Activated CD4-positive, alpha-beta T cell treated with anti-CD3 and anti-CD28 coated beads, Interleukin-2, amount 10 ng/mL, durations not matched to agents 7 days and 5 days (primary cell): ENCODE measurements at places on chromosomes 7 and 10. TPM values are rescaled to one million over a fixed set of nuclear protein-coding genes. Genes with fewer than 3 reads are reported as not detected.
A peak's percentile ranks its signal among the peaks of the same experiment; 100 is the strongest.

DNA sequence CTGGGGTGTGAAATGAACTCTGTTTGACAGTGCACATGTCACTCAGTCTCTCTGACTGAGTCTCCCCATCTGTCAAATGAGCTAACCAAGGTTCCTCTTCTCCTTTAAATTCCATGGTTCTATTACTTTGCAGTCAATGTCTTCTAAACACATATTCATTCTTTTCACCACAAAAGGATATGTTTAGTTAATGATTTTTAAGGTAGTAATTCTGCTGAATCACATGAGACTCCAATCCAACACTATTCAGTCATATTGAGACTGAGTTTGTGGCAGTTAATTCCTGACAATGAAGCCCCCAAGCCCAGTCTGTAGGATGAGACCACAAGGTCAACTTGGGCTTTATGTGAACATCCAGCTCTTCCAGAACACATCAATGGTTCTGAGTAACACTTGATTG is 85.3 kb downstream of the CALN1 start:
- no peak for DNase-seq
- H3K36me3 ChIP-seq: no peaks in the 10 kb centered on the region
- H3K4me3 ChIP-seq: no peak overlapping the region
- H3K4me1 ChIP-seq: no peaks in the 10 kb centered on the region
- H3K27me3 ChIP-seq: no peaks in the 10 kb centered on the region

The KCND2 gene
- not detected for total RNA-seq

GRCh38 chr7:20395511-20395910 is 64.8 kb downstream of the ITGB8 start:
- no peaks in the 10 kb centered on the region for H3K27me3 ChIP-seq
- no peaks in the 10 kb centered on the region for H3K4me1 ChIP-seq
- no peak overlapping the region for H3K27ac ChIP-seq
- no peak overlapping the region for H3K4me3 ChIP-seq
- H3K36me3 ChIP-seq: no peaks in the 10 kb centered on the region
- DNase-seq: no peak

DNA sequence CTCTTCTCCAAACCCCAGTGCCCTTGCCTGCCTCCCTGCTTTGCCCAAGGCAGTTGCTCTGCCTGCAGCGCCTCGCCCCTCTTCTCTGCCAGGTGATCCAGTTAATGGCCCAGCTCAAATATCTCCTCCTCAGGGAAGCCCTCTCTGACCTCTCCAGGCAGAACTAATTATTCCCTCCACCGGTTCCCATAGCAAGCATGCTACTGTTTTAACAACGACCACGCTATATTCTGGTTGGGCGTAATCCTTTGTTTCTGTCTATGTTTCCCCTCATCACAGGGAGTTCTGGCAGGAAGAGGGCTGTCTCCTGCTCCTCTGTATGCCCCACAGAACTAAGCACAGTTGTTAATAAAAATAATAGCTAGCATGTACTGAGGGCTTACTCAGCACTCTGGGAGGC is 36.8 kb upstream of the R3HCC1L start:
- H3K36me3 ChIP-seq: no peaks in the 10 kb centered on the region
- no peaks in the 10 kb centered on the region for H3K4me1 ChIP-seq
- H3K27me3 ChIP-seq: no peaks in the 10 kb centered on the region
- H3K27ac ChIP-seq: no peak overlapping the region

DNA sequence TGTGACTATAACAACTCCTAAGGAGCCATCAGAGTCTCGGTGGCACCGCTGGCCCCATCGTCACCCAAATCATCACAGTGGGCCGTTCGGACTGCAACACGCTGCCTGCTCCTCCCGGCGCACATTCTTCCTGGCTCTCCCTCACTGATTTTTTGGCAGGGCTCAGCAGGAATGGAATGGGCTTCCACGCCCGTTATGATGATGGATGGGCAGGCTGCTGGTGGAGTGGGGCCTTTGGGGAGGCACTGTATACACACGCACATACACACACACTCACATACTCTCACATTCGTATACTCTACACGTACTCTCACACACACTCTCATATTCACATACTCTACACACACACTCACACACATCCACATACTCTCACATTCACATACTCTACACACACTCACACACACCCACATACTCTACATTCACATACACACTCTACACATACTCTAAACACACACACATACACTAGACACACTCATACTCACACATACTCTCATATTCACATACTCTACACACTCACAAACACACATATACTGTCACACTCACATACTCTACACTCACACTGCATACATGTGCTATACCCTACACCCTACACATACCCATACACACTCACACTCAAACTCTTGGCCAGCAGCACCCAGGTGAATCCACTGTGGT is 99.8 kb downstream of the KCNMA1 start:
- no peaks in the 10 kb centered on the region for H3K36me3 ChIP-seq
- H3K27me3 ChIP-seq: peaks cover 4% of the 10 kb centered on the region
- DNase-seq: no peak
- H3K4me1 ChIP-seq: peaks cover 1% of the 10 kb centered on the region
- H3K27ac ChIP-seq: no peak overlapping the region

- no peaks in the 10 kb centered on the region for H3K27me3 ChIP-seq
- H3K4me3 ChIP-seq: no peak overlapping the region
- no peak overlapping the region for H3K27ac ChIP-seq
- H3K4me1 ChIP-seq: peaks cover 9% of the 10 kb centered on the region
- no peak for DNase-seq
- H3K36me3 ChIP-seq: no peaks in the 10 kb centered on the region
Observed at GRCh38 chr7:151830121-151830830, 46.6 kb downstream of the PRKAG2 start.

The RNF32 gene
- total RNA-seq: 2.2 TPM

- peak overlapping the region; percentile 65 for H3K4me3 ChIP-seq
- H3K4me1 ChIP-seq: peaks cover 38% of the 10 kb centered on the region
- H3K27ac ChIP-seq: peak overlapping the region; percentile 97
Observed at GRCh38 chr7:17234398-17235031, 63.9 kb upstream of the AHR start.

DNA sequence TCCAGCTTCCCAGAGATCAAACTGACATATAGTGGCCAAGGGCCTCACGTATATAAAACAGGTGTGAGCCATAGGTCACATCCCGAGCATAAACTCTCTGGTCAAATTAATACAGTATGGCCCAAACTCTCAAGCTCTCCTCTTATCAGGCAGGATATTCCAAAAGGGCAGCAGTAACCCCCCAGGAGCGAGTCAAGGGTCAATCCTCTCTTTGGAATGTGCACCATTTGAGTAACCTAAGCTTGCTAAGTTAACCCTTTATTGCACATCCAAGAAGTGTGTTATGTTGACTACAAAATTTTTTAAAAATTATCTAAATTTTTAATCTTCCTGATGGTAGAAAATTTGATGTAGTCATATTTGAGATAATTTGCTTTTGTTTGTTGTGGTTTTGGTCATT is 4.5 kb upstream of the TRIM24 start:
- no peaks in the 10 kb centered on the region for H3K27me3 ChIP-seq
- H3K27ac ChIP-seq: no peak overlapping the region
- H3K4me3 ChIP-seq: no peak overlapping the region
- peaks cover 11% of the 10 kb centered on the region for H3K4me1 ChIP-seq

The TIAL1 gene
- total RNA-seq: 166 TPM

DNA sequence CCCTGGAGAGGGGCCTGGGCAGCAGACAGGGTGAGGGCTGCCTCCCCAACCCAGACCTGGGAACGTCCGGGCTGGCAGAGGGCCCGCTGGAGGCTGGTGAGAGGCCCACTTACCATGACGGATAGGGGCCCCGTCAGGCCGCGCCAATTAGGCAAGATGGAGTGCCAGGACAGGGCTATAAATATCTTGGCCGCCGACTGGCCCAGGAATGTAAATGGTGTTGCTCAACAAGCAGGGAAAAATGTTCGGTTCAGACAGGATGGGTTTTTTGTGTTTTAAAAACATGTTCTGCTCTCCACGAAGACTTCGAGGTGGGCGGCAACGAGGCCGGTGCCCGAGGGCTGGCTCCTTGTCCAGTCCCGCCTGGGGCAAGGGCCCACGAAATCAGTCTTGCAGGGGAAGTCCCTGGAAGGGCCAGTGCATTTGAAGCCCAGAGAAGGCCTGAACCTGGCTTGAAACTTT is 35.8 kb upstream of the ELN start:
- H3K36me3 ChIP-seq: no peaks in the 10 kb centered on the region
- H3K4me1 ChIP-seq: no peaks in the 10 kb centered on the region
- no peaks in the 10 kb centered on the region for H3K27me3 ChIP-seq
- H3K27ac ChIP-seq: no peak overlapping the region
- no peak for DNase-seq

The CUZD1 gene
- total RNA-seq: 3.4 TPM

The SFRP5 gene
- not detected for total RNA-seq

DNA sequence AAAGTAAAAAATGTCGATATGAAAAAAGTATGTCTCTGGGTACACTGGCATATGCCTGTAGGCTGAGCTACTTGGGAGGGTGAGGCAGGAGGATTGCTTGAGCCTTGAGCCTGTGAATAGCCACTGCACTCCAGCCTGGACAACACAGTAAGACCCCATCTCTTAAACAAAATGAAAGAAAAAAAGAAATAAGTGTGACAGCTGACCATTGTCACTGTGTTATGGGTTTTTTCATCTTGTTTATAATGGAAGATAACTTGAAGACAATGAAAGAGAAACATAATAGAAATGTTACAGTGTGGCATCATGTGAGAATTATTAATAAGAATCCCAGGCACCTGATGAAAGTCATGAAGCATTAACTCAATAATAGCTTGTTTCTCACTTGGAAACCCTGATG is 75.0 kb downstream of the APBB1IP start:
- H3K27ac ChIP-seq: no peak overlapping the region
- H3K4me3 ChIP-seq: no peak overlapping the region
- DNase-seq: no peak

DNA sequence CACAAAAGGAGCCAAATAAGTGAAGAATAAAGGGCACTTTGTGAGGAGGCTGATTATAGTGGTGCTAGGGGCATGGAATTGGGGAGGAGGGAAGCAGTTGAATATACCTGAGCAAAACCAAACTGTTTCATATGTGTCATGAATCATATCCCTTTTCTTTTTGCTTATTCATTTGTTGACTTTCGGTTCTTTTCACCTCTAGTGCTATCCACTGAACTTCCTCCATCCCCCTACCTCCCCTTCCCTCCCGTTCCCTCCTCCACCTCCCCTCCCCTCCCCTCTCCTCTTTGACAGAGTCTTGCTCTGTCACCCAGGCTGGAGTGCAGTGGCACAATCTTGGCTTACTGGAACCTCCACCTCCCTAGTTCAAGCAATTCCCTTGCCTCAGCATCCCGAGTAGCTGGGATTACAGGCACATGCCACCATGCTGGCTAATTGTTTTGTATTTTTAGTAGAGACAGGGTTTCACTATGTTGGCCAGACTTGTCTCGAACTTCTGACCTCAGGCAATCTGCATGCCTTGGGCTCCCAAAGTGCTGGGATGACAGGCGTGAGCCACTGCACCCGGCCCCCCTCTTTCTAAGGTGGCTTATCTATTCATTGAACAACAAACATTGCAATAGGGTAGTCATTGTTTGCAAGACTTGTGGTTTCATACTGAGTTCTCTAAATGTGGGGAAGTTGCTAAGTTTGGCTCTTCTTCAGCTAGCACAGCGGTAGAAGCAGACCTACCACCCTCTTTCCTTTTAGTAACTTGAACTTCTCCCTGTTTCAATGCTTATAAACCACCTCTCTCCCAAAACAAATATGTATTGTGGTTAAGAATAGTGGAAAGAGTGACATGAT is 150.4 kb upstream of the PRPS1L1 start:
- H3K36me3 ChIP-seq: no peaks in the 10 kb centered on the region
- DNase-seq: no peak
- no peak overlapping the region for H3K27ac ChIP-seq
- peaks cover 9% of the 10 kb centered on the region for H3K4me1 ChIP-seq

DNA sequence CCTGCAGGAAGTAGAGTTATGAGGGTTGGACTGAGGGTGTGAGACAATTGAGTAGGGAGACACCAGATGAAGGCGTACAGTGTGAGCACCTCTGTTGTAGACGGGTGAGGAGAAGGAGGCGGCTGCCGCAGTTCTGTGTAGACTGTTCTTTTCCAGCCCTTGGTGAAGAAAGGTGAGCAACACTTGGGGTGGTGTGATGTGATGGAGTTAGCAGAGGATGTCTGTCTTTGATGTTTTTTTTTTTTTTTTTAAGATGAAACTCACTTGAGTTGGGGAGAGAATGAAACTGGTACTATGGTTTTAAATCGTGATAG is 42.8 kb upstream of the RNF216 start:
- peaks cover 4% of the 10 kb centered on the region for H3K36me3 ChIP-seq
- DNase-seq: peak; percentile 67
- H3K4me1 ChIP-seq: peaks cover 31% of the 10 kb centered on the region
- peak overlapping the region; percentile 75 for H3K4me3 ChIP-seq
- H3K27me3 ChIP-seq: no peaks in the 10 kb centered on the region

The AKR1C3 gene
- 6.1 TPM for total RNA-seq

The ASB10 gene
- not detected for total RNA-seq

The FAM25A gene
- not detected for total RNA-seq

- no peak overlapping the region for H3K4me3 ChIP-seq
- H3K27ac ChIP-seq: no peak overlapping the region
- H3K4me1 ChIP-seq: no peaks in the 10 kb centered on the region
- H3K36me3 ChIP-seq: no peaks in the 10 kb centered on the region
Observed at GRCh38 chr10:58963101-58963534, 213.3 kb upstream of the PHYHIPL start.

- no peak overlapping the region for H3K27ac ChIP-seq
- peaks cover 3% of the 10 kb centered on the region for H3K27me3 ChIP-seq
- no peaks in the 10 kb centered on the region for H3K4me1 ChIP-seq
- no peak for DNase-seq
- H3K36me3 ChIP-seq: no peaks in the 10 kb centered on the region
Observed at GRCh38 chr7:17713584-17713983, 226.7 kb downstream of the SNX13 start.

The AOAH gene
- 14.4 TPM for total RNA-seq

DNA sequence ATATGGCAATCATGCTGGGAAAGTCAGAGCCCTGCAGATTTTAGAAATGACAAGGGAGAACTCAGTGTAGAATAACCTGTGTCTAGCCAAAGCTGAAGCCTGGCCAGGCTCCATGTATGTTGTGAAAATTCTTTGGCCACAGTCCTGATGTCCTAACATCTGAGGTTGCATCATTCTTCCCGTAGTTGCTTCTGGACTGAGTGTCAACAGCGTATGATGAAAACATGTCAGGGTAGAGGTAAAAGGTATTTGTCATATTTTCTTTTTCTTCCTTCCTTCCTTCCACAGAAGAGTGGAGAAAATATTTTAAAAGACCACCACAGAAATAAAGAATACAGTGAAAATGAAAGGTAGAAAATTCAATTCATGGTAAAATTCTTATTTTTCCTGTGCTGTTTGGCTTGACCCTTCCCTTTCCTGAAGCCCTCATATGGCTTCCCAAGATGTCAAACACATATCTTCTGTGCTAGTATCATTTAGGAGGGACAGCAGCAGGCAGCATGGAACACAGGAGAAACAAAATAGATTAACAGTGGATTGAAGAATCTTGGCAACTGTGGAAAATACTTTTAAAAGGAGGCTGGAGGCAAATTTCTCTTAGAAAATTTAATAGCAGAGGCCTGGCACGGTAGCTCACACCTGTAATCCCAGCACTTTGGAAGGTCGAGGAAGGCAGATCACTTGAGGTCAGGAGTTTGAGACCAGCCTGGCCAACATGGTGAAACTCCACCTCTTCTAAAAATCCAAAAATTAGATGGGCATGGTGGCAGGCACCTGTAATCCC is 18.9 kb upstream of the NRBF2 start:
- H3K27ac ChIP-seq: no peak overlapping the region
- H3K27me3 ChIP-seq: peaks cover 9% of the 10 kb centered on the region
- no peak overlapping the region for H3K4me3 ChIP-seq
- no peak for DNase-seq
